ENCODE measurements at places on chromosomes 5 and 9.

GRCh38 chr5:176625512-176625911 is 4.8 kb downstream of the SNCB start:
- DNase-seq = no peak

DNA sequence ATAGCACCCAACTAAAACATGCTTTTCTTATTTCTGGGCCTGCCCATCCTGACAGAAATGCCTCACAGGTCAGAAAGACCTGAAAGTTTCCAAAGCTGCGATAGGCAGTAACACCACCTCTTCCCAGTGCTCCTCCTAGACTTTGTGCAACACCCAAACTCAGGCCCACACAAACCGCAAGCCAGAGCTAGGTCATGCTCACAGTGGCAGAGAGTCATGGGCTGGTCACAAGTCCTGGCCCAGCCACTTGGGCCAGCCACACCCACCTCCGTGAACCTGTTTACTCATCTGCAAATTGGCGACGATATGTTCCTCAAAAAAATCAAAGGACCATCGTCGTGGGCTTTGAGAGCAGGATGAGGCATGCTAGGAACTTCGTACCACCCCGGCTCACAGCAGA is 44.0 kb upstream of the SLC25A51 start:
- DNase-seq = no peak

DNA sequence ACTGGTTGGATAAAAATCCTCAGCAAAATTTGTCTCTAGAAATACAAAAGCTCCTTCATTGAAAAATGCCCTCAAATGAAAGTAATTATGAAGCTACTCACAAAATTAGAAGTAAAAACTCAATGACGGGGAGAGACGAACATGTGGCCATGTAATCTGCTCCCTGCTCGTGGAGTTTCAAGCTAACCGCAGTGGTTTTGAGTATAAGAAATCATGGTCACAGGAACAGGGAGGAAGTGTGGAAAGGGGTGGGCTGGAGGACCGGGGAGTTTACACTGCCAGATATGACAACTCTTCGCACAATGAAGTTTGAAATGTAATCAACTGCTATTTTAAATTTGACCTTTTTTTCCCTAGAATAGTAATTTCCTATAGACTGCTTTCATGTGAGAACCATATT is 765.4 kb upstream of the DMAC1 start:
- DNase-seq = no peak

GRCh38 chr9:38200431-38200830 is 131.4 kb upstream of the SHB start:
- no peak for DNase-seq

DNA sequence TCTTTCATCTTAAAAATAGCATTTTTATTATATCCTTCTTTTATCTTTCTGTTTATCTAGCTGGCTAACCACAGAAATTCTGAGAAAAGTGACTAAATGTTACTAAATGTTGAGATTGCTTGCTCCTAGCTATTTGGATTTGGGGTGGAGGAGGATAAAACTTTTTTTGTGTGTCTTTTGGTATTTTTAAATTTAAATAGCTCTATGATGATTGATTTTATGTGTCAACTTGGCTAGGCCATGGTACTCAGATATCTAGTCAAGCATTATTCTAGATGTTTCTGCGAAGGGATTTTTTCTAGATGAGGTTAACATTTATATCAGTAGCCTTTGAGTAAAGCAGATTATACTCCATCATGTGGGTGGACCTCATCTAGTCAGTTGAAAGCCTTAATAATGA is 75.0 kb downstream of the GCNT1 start:
- no peak for DNase-seq

DNA sequence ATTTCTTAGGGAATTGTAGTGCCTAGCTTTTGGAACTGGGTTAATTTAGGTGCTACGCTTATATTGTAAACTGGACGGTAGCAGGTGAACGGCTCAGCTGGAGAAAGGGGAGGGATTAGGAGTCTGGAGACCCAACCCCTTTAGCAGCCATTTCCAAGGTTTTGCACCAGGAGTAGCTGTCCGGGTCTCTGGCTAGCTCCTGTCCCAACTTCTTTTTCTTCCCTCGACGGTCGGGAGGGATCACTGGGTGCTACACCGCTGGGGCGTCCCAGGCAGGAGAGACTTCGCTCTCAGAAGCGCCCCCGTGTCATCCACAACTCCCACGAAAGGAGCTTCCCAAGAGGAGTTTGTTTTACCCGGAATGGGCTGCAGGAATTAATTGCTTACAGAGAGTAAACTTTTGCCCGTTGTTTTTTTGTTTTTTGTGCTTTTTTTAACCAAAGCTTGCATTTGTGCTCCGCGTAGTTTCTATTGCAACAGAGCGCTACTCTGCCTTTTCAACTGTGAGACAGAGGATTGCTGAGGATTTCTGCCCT is 1640.9 kb upstream of the C9orf72 start:
- DNase-seq = peak; percentile 94

DNA sequence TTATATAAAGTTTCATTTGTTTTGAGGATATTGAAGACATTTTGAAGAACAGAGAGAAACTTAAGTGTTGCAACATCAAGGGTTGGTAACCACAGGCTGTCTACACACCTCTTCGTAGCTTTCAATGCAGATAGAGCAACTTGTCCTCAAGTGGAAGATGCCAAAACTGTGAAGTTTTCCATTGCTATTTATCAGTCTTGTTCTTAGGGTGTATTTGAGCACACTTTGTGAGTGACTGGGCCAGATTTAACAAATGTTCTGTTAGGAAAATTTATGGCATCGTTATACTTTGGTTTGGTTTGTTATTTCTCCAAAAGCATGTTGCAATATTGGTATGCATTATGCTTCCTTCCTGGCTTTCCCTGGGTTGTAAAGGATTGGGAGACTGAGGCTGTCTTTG is 31.6 kb downstream of the NNT start:
- DNase-seq = no peak

GRCh38 chr5:131749723-131750470 is 46.9 kb downstream of the FNIP1 start:
- no peak for DNase-seq

DNA sequence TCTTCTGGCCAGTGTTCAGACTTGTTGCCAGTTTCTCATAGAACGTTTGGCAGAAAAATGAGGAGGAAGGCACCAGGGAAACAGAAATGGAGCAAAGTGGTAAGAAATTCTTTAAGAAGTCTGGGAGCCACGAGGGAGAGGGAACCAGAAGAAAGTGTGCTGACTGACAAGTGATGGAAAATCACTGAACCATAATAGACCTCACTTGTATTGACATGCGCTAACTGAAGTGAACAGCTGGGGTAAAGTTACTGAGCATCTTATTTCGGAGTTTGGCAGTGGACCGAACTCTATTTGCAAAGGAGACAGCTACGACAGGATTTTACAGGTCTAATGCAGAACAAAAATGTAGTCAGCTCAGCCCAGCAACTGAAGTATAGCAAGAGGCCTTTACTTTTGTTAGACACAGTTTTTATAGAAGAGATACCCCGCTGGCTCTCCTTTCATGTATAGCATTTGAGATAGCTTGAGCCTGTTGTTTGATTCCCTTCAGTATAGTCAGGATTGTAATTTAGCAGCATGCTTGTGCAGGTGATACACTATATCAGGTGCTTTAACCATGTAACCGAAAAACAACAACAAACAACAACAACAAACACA is 53.6 kb downstream of the HMHB1 start:
- peak; percentile 76 for DNase-seq

DNA sequence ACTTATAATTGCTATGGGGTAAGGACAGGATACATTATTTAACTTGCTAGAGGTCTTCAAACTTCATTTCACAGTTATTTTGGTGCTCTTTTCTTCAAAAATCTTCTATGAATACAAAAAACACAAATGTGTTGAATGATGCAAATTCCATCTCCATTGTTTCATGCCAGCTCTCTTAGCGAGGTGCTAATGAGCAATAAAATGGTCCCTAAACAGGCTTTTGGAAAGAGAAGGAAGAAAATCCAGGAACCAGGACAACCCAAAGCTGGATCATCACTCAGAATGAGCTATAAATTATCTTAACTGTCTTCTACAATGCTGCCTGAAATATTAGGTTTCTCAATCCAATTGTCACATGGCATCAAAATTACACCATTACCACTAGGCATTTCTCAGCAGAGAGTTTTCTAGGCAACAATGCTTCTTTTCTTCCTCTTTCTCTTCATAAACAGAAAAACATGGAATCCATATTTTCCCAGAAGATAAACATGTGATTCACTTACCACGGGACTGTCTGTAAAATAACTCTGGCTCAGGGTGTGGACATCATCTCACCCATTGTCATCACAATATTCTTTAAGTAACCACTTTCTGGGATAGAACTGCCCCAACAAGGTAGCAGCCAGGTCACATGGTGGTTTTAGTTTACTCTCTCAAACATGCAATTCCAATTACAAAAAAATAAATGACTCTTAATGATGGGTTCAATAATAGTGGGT is 249.4 kb downstream of the NPR3 start:
- no peak for DNase-seq

GRCh38 chr5:131224387-131225201 is 39.3 kb upstream of the CDC42SE2 start:
- no peak for DNase-seq

DNA sequence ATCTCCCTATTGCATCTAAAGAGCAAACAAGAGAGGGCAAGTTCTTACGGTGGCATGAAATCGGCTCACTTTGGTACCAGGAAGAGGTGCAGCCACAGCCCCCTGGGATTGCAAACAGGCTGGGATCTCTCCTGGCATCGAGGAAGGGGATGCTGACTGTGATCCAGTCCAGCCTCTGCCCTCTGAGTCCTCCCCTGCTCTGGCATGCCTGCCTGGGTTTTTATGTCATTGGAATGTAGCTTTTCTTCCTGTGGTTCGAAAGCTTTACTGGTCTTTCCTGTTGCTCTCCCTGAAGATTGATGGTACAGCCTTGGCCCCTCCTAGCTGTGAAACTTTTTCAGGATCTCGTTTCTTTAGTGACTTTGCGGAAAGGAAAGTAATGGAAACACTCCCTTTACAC is 6.6 kb downstream of the SLC46A2 start:
- no peak for DNase-seq

GRCh38 chr5:6833406-6833805 is 120.2 kb downstream of the TENT4A start:
- DNase-seq = no peak

GRCh38 chr5:54964405-54964804 is 21.0 kb downstream of the ESM1 start:
- no peak for DNase-seq

GRCh38 chr5:83767409-83767992 is 46.8 kb upstream of the HAPLN1 start:
- no peak for DNase-seq

DNA sequence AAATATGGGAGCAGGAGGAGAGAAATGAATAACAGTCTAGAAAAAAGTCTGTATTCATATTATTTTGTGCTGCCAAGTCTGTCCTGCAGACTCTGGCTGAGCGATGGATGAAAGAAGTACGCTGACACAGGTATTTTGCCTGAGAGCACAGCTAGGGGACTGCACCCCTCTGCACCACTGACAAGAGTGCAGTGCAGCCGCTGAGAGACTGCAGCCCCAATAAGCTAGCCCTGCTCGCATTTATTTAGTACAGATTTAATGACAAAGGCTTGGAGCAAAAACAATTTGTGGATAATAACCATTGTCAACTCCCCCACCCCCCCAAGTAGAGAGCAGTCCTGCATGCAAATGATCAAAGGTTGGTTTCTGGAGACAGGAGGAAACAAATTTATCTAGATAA is 13.3 kb upstream of the MRPS30 start:
- DNase-seq = no peak

DNA sequence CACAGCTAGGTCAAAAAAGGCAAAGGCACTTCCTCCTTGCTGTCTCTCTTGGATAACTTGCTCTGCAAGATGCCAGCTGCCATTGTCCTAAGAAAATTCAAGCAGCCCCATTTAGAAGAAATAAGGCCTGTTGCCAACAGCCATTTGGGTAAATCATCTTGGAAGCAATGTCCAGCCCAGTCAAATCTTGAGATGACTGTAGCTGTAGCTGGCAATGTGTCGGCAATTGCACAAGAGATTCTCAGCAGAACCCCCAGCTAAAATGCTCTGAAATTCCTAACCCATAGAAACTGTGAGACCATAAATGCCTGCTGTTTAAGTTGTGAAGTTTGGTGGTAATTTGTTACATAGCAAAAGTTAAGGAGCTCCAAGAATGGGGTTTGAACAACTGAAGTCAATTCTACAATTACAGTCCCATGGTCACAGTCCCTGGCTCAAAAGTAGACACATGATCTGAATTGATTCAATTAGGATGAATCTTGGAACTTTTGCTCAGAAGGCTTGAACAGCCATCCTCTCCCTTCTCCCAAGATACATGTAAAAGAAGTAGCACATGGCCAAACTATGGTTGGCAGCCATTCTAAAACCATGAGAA is 151.1 kb downstream of the MPDZ start:
- no peak for DNase-seq

DNA sequence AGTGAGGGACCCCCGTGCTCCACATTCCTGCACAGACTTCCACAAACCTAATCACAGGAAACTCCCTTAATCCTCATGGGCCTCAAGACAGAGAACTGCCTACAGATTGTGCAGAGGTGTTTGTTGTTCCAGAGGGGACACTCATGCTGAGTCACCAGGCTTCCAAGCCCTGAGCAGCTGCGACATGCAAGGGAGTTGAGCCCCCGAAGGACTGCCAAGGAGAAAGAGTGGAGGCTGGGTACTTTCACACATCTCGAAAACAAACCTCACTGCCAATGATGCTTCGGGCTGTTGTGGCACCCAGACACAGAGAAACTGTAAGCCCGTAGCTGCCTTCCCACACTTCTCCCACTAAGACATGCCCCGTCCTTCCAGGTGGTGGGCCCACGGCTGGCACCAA is 480.8 kb downstream of the CDH12 start:
- no peak for DNase-seq

- DNase-seq = no peak
Observed at GRCh38 chr5:150765011-150765798, 6.4 kb upstream of the DCTN4 start.

GRCh38 chr5:141343242-141343952 is at the start of gene PCDHGA3:
PCDHGA3 (plus strand) TSS chr5:141343829; CDS start chr5:141344034, 205 bp downstream.
- no peak for DNase-seq

DNA sequence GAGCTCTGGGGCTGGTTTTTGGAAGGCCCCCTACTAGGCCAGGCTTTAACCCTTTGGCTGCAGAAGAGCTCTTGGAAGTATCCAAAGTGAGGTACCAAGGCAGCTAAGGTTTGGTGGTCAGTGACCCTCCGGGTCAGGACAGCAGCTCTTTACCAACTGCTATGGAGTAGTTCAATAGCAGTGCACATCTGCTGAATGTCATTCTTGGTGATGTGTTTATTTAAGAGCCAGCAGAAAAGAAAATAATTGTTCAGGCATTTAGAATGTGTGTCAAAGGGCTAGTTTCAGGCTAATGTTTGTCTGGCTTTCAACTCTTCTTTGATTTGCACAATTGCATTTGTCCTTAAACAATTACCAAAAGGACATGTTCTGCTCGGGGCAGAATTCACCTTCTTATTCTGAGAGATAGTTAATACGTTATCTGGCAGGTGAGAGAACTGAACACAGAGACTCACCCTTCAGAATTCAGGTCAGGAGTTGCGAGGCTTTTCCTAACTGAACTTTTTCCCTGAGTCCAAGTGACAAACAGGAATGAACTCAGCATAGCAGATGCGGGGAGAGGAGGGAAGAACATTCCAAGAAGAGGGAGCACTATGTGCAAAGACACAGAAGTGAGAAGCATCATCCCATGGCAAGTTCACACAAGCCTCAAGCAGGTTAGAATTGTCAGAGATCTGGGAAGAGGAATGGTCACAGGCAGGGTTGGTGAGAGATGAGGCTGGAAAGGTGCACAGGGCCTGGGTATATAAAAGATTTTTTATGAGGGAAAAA is 556.7 kb upstream of the TLE4 start:
- peak; percentile 28 for DNase-seq
